Colonic mucosa (tissue), 4 donors: ENCODE measurements at places on chromosomes 12 and 14. TPM values are rescaled to one million over a fixed set of nuclear protein-coding genes. Genes with fewer than 3 reads are reported as not detected.

GRCh38 chr12:18250313-18250916 is 10.9 kb upstream of the PIK3C2G start:
- peak; percentile 38 for DNase-seq

DNA sequence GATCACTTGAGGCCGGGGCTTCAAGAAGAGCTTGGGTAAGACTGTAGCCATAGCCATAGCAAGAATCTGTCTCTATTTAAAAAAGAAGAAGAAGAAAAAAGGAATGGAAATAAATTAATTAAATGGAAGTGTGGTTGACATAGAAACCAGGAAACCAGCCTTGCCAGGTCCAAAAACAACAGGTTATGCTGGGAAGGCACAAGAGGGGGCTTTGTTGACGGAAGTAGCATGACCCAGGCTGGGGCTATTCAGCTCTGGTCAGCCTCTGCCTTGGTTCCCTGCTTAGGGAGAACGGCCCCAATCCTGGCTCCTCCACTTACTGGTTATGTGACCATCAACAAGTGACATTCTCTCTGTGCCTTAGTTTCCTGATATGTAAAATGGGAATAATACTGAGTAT is 14.4 kb upstream of the GPR68 start:
- DNase-seq: no peak

- no peak for DNase-seq
Measured at GRCh38 chr12:8554451-8555195, 13.9 kb upstream of the CLEC4E start.

GRCh38 chr14:97281741-97282140 is 484.6 kb downstream of the VRK1 start:
- DNase-seq: no peak

DNA sequence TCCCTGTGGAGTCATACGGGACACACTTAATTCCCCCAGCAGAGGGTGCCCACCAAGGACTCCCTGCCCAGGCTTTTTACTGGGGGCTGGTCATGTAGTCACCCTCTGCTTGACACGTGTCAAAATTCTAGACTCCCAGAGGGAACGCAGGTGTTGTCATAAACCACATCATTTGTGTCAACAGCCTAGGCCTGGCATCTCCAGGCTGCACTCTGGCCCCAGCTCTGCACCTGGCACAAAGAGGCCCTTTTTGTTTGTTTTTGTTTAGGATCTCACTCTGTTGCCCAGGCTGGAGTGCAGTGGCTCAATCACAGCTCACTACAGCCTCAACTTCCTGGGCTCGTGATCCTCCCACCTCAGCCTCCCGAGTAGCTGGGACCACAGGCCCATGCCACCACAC is 21.1 kb downstream of the BRI3BP start:
- DNase-seq: no peak

INHBC gene
- total RNA-seq: not detected

PTHLH gene
- total RNA-seq: 0.58 TPM

KRT83 gene
- not detected for total RNA-seq

UNC79 gene
- 0.17 TPM for total RNA-seq
